ENCODE measurements at places on chromosomes 2 and 18. TPM values are rescaled to one million over a fixed set of nuclear protein-coding genes. Genes with fewer than 3 reads are reported as not detected.

Gene PDE6D
- 34.1 TPM for total RNA-seq

Gene TMEM163
- total RNA-seq = 0.14 TPM

Gene CCDC178
- total RNA-seq = not detected

Gene ALLC
- not detected for total RNA-seq

- DNase-seq = no peak
These were observed 13.9 kb downstream of the CLASP1 start for GRCh38 chr2:121635371-121635770.

DNA sequence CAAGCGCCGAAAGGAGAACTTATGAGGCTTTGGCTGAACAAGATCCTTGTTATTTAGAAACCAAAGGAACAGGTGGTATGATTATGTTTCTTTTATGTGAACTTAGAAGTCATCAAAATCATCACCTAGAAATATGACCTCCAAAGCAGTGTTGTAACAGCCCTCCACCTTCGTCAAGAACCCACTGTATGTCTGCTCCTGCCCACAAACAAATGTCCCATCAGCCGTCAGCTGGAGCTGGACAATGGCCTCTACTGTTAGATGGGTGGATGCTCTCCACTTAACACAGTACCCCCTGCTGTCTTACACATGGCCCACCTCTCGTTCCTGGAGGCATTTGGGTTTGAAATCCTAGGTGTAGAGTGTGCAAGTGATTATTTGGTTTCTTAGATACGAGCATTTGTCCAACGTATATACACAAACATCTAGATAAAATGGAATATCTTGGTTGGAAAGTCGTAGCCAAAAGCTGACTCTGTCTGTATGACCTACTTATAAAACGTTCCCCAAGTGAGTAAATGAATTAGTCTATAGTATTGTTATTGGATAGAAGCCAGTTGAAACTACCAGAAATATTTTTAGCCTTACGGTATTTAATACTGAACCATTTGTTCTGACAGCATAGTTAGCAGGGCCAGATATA lies 113.0 kb downstream of the CRIM1 start:
- no peak for DNase-seq

Measured in activated naive CD8-positive, alpha-beta T cell treated with anti-CD3 and anti-CD28 coated beads, Interleukin-2, amount 10 ng/mL, durations not matched to agents 7 days and 5 days (primary cell).